Amygdala (tissue), 56 donors: ENCODE measurements at places on chromosomes 16 and 17.

DNA sequence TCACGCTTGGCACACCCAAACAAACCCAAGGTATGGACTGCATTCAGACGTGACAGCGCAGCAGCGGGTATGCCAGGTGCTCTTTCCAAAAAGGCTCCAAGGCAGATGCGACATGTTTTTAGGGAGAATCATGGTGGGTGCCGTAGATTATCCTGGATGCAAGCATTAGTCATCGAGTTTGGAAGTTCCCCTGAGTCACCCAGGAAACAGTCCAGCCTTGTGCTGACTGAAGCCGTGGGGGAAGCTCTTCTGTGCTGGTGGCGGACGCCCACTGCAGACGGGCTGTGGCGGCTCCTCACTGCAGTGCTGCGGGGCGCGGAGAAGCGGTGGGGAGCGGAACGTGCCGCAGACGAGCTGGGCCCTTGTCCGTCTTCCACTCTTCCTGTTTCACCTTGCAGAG lies 13.9 kb downstream of the JPT2 start:
- DNase-seq: peak; percentile 28

GRCh38 chr16:17364319-17365210 lies 106.2 kb downstream of the XYLT1 start:
- no peak for DNase-seq

GRCh38 chr17:37787055-37787757 lies 42.3 kb upstream of the HNF1B start:
- DNase-seq: peak; percentile 16

GRCh38 chr17:35076874-35077273 lies 13.4 kb upstream of the RFFL start:
- DNase-seq: no peak

GRCh38 chr17:73182616-73183310 lies 10.1 kb upstream of the COG1 start:
- no peak for DNase-seq

GRCh38 chr17:7282752-7283321 lies 1.3 kb downstream of the SLC2A4 start:
- DNase-seq: no peak

DNA sequence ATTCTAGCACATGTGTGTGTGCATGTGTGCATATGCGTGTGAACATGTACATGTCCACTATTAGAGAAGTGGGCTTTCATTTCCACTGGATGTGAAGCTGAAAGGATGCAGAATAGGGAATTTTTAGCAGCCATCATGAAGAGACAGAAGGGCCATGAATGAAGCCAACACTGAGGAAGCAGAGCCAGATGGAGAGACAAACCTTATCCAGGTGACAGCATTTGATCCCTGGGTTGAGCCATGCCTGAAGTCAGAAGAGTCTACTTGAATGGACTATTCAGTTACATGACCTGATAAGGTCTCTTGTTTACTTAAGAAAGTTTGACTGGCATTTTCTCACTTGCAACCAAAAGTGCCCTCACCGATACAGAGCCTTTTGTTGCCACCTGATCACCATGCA lies 88.4 kb downstream of the ASIC2 start:
- DNase-seq: no peak

DNA sequence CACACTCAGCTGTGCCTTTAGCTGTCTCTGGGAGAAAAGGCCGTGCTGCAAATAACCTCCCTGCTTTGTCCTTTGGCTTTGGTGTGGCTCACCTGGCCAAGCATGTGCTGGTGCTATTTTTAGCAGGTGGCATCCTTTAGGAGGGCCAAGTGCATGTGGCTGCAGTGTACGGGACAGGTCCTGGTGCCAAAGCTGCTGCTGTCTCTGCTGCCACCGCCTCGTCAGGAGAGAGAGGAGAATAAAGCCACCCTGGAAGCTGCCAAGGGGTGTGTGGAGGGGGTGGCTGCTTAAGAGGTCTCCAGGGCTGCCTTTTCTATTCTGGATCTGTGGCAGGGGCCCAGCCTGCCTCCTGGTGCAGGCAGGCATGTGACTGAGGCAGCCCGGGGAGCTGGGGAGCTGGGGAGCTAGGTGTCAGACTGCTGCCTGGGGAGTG lies 6.2 kb downstream of the AKAP1 start:
- DNase-seq: no peak

- DNase-seq: no peak
Measured at GRCh38 chr16:2226245-2226793, 2.9 kb downstream of the E4F1 start.

- no peak for DNase-seq
Measured at GRCh38 chr16:4093495-4094126, 22.6 kb downstream of the ADCY9 start.

DNA sequence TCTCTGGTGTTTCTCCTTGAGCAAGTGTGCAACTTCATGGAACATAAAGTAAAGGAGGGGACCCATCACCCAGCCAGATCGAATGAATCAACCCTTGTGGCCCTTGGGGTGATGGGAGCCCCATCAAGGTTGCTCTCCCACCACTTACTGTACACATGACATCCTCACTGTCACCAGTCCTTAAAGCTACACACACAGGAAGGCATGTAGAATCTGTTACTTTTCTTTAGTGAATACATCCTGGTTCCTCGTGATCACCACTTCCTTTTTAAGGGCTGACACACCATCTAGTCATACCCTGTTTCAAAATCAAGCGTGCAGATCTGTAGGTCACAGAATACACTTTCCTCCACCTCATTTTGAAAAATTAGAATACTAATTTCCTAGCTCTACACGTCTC lies 22.6 kb upstream of the MPHOSPH6 start:
- DNase-seq: no peak

GRCh38 chr16:81680444-81681275 lies 98.4 kb upstream of the PLCG2 start:
- DNase-seq: no peak

GRCh38 chr16:63467513-63467912 lies 1431.3 kb upstream of the CDH8 start:
- DNase-seq: no peak
